Non-pigmented ciliary epithelial cell (primary cell): ENCODE measurements at places on chromosomes 3 and 15.

DNA sequence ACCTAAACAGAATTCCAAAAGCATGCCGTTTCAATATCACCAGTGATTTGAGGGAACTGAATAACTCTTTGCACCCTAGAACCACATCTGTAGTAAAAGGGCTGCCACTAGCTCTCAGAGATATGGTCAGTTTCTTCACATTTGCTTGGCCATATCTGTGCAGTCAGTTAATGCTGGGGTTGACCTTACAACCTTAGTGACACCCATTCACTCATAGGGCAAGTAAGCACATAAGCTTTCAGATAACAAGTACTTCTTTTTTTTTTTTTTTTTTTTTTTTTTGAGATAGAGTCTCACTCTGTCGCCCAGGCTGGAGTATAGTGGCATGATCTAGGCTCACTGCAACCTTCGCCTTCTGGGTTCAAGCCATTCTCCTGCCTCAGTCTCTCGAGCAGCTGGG, 20.4 kb upstream of the FSIP1 start:
- DNase-seq, result no peak

DNA sequence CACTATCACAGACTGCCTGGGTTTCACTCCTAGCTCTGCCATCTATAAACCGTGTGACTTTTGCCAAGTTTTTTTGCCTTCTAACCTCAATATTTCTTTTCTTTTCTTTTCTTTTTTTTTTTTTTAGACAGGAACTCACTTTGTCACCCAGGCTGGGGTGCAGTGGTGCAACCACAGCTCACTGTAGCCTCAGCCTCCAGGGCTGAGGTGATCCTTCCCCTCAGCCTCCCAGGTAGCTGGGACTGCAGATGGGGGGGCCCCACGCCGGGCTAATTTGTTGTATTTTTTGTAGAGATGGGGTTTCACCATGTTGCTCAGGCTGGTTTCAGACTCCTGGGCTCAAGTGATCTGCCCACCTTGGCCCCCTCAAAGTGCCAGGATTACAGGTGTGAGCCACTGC, 3.2 kb upstream of the ADAM10 start:
- no peak for DNase-seq

DNA sequence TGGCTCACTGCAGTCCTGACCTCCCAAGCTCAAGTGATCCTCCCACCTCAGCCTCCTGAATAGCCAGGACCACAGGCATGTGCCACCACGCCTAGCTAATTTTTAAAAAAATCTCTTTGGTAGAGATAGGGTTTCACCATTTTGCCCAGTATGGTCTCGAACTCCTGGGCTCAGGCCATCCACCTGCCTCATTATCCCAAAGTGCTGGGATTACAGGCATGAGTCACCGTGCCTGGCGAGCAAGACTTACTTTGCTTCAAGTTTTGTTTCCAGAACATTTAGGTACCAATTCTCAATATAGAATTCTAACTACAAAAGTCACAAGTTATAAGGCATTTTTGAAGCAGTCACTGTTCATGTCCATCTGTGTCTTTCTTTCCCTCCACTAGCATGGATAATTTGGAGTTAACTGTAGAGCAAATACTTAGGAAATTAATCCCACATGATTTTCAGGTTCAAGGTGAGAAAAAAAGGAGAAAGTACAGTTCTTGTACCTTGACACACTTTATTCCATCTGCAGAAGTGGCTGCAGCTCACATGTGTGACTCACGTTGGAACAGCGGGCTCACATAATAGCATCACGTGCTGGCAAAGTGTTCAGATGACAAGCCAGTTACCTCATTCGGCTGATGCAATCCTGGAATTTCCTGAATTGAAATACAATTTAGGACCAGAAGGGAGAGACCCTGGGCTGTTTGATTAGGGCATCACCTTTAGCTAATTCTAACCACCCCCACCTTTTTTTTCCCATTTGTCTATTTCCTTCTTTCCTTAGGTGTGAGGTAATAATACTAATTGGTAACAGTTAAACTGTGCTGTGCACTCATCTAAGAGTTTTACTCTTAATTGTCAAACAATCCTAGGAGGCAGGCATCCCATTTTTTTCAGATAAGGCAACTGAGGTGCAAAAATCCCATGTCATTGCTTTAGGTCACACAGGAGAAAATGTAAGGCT, 46.9 kb upstream of the NEDD4 start:
- peak; percentile 78 for DNase-seq

- no peak for DNase-seq
These were observed 393.3 kb downstream of the GRM7 start for GRCh38 chr3:7254251-7254650.

GRCh38 chr3:71466483-71466882, 117.0 kb downstream of the FOXP1 start:
- no peak for DNase-seq

GRCh38 chr3:171531716-171532115, 71.5 kb upstream of the TNIK start:
- no peak for DNase-seq

DNA sequence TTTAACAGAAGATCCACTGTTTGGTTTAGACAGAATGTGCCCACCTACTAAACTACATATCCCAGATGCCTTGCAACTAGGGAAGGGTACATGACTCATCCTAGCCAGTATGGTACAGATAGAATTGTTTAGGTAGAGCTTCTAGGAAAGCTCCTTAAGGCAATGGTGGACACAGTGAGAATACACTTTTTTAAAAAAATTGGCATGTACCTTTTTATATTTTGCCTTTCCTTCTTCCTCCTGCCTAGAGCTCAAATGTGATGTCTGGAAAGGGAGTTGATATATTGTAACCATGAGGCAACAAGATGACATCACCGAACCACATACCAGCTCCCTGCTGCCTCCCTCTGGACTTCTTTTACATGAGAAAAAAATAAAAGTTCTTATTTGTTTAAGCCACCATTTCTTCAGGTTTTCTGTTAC, 14.4 kb upstream of the C3orf80 start:
- peak; percentile 23 for DNase-seq

GRCh38 chr3:41653571-41654239, 308.2 kb downstream of the ULK4 start:
- no peak for DNase-seq

DNA sequence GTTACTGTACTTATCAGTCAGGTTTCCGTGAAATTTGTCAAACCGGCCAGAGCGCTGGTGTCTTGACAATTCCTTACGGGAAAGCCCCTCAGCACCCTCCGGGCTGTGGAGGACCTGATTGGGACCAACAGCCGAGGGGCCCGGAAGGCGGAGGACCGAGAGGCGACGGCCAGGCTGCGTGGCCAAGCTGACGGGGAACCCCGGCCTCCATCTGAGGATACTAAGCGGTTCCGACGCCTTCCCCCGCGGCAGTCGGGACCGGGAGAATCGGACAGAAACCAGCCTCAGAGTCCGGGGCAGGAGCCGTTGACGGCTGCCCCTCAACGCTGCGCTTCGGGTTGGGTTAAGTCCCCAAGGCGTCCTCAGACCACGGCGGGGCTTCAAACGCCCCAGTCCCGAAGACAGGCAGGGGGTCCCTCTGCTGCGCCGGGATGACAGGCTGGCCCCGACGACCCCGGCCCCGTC, 499 bp downstream of the ALDH1A2 start:
- no peak for DNase-seq

GRCh38 chr3:151085889-151086483, 522 bp downstream of the MED12L start:
- no peak for DNase-seq

DNA sequence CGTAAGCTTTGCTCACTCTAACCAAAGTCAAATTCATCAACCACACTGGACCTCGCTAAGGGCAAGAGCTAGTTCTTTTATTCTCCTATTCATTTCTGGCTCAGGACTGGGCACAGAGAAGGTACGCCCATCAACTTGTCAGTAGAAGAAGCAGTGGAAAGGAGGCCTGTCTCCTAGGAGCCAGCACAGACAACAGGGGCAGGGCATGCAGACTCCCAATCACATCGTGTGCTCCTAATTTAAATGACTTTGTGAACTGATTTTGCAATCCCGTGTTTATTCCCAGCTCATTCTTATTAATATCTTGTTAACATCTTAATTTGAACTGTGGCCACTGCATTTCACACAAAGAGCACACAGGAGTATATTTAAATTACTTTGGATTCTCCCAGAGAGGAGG, 161.1 kb upstream of the BCL6 start:
- no peak for DNase-seq

DNA sequence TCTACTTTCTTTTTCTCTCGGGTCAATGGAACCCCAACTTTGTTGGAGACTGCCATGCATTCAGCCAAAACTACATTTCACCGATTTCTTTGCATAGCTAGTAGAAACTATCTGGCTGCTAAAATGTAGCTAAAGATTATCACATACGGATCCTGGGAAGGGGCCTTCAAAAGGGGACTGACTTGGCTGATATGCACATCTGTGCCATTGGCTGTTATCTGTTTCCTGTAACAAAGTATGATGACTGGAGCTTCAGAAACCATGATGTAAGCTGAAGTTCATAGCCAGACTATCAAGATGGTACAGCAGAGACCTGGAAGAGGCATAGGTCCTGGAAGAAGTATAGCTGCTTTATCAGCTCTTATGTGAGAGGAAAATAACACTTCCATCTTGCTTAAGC, 179.1 kb downstream of the NSUN3 start:
- DNase-seq, result no peak

- no peak for DNase-seq
These were observed 549 bp upstream of the SOX14 start for GRCh38 chr3:137763594-137763938.

DNA sequence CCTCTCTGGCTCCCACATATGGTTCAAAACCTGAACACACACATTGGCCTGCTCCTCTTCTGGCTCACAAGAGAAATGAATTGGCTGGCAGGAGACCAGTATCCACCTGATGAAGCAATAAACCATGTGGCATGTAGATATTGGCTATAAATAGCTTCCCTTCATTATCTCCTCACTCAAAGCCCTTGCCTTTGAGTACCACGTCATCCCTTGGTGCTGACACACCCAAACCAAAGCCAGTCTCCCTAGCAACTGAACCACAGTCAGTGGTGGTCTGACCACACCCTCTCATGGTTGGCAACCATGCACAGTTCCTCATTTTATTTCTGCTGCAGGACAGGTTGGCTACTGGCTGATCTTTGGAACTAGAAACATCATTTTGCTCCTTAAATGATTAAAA, 98.8 kb downstream of the ZNF621 start:
- no peak for DNase-seq

- no peak for DNase-seq
These were observed 7.8 kb upstream of the PTX3 start for GRCh38 chr3:157428853-157429252.

DNA sequence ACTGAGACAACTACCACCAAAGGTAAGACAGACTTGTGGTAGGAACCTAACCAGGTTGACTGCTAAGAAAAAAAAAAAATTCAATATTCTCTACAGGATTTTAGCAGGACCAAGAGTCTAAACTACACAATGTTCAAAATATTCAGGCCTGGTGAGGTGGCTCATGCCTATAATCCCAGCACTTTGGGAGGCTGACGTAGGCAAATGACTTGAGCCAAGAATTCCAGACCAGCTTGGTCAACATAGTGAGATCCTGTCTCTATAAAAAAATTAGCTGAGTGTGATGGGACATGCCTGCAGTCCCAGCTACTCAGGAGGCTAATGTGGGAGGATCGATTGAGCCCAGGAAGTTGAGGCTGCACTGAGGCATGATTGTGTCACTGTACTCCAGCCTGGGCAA, 341.6 kb upstream of the WNT5A start:
- DNase-seq, result no peak

- no peak for DNase-seq
These were observed 19.9 kb upstream of the C3orf62 start for GRCh38 chr3:49296781-49297411.

GRCh38 chr3:14485981-14486380, 54.2 kb downstream of the GRIP2 start:
- no peak for DNase-seq

GRCh38 chr3:197424674-197425484, 126.5 kb upstream of the DLG1 start:
- no peak for DNase-seq

GRCh38 chr15:44160796-44161195, 34.3 kb downstream of the FRMD5 start:
- DNase-seq, result no peak

DNA sequence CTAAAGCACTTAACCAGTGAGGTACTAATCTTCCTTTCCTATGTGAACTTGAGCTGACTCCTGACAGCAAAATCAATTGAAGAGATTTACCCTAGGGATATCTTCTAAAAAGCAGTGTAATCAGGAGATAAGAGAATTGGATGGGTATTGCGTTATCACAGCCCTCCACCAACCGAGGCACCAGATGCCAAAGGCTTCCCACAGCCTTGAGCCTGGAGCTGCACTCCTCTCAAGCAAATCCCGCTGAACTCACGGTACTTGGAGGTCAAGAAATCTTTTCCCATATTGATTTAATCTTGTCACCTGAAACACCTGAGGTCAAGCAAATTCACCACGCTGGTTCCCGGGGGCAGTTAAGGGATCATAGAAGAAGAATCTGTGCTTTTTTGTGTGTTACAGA, 346.8 kb downstream of the TBL1XR1 start:
- DNase-seq, result no peak

DNA sequence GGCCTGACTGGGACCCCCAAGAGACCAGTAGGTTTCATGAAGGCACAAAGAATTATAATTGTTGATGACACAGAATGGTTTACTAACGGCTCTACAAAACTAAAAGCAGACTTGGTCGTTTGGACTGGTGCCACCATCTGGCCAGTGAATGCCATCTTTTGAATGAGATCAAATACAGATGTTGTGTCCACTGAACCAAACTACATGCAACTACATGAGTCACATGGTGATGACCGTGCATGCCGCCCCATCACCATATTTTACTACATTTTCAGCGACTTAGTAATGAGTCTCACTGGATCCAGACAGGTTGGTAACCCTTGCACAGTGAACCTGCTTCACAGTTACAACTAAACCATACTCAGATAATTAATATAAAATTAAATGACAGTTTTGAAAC, 803.3 kb downstream of the DIPK2A start:
- no peak for DNase-seq

DNA sequence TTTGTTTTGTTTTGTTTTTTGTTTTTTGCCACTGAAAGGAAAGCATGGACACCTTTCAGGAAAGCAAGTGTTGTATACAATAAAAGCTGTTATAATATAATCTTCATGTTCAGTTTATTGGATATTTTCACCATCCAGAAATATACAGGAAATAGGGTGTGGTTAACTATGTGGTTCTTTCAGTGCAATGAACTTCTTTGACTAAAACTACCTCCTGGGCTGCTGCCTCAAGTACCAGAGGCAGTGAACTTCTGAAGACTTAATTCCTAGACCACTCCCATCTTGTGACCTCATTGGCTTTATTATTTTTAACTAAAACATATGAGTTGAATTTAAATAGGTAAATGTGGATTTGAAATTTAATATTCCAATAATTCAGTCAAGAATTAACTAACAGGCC, 27.1 kb upstream of the TBL1XR1 start:
- no peak for DNase-seq

- no peak for DNase-seq
These were observed 255.4 kb downstream of the ARPP21 start for GRCh38 chr3:35894735-35895134.

DNA sequence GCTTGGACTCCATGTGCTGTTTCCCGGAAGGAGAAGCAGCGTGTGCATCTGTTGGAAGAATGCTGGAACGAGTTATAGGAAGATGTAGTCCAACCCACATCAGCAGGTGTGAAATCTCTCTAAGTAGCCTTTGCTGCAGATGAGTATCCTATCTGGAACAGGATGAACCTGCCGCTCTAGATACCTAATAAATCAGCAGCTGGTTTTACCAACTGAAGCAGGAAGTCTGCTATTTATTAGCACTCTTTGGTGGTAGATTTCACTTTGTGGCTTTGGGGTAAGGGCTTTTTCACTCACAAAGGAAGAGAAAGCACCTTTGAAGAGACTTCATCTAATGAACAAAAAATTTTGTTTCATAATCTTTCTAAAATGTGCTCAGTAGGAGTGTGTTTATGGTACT, 66.4 kb downstream of the DCUN1D1 start:
- DNase-seq, result no peak

GRCh38 chr3:47743855-47744254, 37.8 kb downstream of the SMARCC1 start:
- DNase-seq, result no peak
